ENCODE measurements at places on chromosomes 16 and 17.
A peak's percentile ranks its signal among the peaks of the same experiment; 100 is the strongest.

GRCh38 chr16:30921748-30922419 is 1.5 kb upstream of the FBXL19 start:
- DNase-seq = peak; percentile 81

GRCh38 chr16:68715471-68715870 is 21.6 kb upstream of the CDH1 start:
- no peak for DNase-seq

- DNase-seq = peak; percentile 22
These were observed 8.5 kb upstream of the PIK3R6 start for GRCh38 chr17:8875957-8876356.

DNA sequence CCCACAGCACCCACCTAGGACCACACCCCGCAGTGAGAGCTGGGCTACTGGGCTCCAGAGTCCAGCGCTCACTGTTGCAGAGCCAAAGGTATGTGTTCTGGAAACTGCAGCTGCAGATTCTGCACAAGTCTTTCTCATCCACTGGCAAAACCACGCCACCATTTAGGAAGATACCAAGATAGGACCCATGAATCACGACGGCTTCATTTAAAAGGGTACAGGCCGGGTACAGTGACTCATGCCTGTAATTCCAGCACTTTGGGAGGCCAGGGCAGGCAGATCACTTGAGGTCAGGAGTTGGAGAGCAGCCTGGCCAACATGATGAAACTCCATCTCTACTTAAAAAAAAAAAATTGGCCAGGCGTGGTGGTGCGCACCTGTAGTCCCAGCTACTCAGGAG is 18.8 kb downstream of the FOXF1 start:
- no peak for DNase-seq

GRCh38 chr16:75385507-75386152 is 47.7 kb downstream of the CFDP1 start:
- peak; percentile 81 for DNase-seq

- no peak for DNase-seq
These were observed 12.6 kb upstream of the GPT2 start for GRCh38 chr16:46871597-46871996.

GRCh38 chr17:7308625-7309433 is 1.4 kb downstream of the EIF5A start:
- peak; percentile 44 for DNase-seq

- no peak for DNase-seq
These were observed 2.4 kb downstream of the SKAP1 start for GRCh38 chr17:48427598-48427997.

- peak; percentile 15 for DNase-seq
These were observed 165.4 kb downstream of the AIPL1 start for GRCh38 chr17:6269478-6269877.

DNA sequence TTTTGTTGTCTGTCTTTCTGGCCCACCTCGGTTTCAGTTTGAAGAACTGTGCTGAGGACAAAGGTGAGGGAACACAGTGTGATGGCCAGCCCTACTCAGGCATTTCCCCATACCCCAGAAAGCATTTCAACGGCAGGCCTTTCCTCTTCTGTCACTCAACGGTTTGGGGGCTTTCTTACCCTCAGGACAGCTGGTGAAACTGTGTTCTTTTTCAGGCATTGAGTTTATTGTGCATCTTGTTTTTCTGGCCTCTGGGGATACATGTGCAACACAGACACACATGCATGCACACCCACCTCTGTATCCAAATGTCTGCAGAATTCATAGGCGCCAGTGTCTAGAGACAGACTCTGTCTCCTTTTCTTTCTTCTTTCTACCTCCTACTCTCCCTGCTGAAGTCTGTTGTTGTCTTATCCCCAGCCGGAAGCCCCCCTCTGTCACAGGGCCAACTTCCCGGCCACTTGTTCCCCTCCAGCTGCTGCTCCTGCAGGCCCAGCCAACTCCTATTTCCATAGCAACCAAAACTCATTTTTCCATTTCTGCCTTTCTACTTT is 17.0 kb downstream of the CHD9 start:
- DNase-seq = no peak

GRCh38 chr16:49281480-49281842 is at the start of gene CBLN1:
TSS of gene CBLN1 (minus strand) at chr16:49281838. CDS start at chr16:49281465, 373 bp downstream.
- DNase-seq = no peak

GRCh38 chr17:50638966-50639713 is 4.5 kb downstream of the ABCC3 start:
- peak; percentile 94 for DNase-seq

- DNase-seq = no peak
These were observed 244.6 kb upstream of the SDK2 start for GRCh38 chr17:73888862-73889261.

DNA sequence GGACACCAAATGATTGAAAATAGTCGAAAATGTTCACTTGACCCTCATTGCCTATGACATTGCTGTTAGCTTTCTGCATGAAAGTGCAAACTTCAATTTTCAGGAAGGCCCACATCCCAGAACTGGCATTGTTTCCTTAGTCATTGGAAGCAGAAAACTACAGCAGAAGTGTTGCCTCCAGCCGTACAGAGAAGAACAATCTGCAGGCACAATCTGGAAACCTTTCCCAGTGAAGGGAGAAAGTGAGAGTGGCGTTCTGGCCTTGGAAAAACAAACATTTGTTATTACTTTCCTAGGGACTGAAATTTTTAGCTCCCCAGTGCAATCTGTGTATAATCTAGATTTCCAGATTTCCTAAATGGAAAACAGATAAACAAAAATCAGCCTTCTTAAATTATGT is 529.5 kb upstream of the RBFOX1 start:
- DNase-seq = no peak

GRCh38 chr17:49576088-49576916 is 631 bp downstream of the NXPH3 start:
- no peak for DNase-seq

- no peak for DNase-seq
These were observed 29.7 kb upstream of the WSCD1 start for GRCh38 chr17:6040504-6040903.

DNA sequence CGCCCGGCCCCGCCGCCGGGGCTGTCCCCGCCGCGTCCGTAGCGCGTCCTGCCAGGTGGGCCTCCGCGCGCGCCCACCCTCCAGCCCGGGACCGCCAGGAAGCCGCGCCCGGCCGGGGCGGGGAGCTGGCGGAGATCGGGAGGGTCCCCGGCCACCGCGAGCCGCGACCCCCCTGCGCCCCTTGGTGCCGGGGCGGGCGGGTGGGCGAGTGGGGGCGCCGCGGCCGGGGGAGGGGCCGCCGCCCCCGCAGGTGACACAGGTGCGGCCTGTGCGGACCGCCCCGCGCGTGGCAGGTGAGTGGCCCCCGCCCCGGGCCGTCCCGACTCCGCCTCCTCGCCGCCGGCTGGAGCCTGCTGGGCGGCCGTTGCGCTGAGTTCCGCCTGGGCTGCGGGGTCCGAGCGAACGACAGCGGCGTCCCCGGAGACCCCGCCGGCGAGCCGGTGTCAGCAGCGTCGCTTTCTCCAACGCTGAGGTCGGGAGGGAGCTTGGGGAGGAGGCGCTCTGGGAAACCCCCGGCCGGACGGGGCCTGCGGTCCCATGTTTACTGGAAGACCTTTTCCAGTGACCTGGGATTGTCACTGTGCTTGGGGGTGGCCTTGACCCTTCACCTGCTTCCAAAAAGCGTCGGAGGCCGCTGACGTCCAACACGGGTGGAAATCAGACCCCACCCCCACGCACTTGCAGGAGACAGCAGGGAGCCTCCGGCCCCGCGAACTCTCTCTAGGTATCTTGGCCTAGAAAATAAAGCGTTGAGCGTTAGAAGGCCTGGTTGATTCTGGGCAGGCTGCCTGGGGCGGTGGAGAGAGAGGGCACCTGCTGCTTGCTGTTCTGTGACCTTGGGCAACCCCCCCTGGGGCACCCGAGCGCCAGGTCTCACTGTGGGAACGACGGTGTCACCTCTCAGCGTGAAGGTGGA is 542 bp downstream of the KLHL36 start:
- DNase-seq = no peak

GRCh38 chr16:81817789-81818567 is 38.9 kb downstream of the PLCG2 start:
- DNase-seq = no peak

- DNase-seq = no peak
These were observed 39.2 kb downstream of the FTO start for GRCh38 chr16:53743149-53743566.

DNA sequence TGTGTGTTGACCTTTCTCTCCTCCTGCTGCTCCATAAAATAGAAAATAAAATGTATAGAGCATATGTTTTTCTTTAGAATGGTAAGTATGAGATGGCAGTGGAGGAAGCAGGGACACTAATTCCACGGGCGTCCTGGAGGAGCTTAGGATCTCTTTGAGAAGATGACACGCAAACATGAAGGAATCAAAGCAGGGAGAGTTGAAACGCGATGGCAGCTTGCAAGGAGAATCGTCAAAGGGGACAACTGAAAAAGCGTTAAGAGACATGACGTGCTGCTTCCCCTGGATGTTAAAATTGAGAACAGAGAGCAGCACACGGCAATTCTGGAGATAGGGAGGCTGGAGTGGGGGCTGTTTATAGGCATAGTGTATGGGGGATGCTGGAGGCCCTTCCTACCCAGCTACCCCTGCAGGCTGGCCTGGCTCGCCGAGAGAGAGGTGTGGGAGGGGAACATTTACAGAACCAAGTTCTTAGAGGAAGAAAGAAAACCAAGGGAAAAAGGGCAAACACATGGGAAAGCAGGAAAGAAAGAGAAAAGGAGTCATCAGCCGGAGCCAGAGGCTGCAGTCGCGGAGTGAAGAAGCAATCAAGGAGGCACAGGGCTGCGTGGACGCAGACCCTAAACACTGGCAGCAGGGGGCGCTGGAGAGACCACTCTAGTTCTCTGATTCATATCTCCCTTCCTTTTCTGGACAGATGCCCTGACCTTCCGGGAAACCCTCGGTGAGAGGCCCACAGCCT is 55.8 kb downstream of the MYH13 start:
- peak; percentile 33 for DNase-seq

- no peak for DNase-seq
These were observed 21.4 kb upstream of the RPTOR start for GRCh38 chr17:80523054-80523744.

- no peak for DNase-seq
These were observed 51.7 kb downstream of the GRIN2A start for GRCh38 chr16:10130538-10130937.

DNA sequence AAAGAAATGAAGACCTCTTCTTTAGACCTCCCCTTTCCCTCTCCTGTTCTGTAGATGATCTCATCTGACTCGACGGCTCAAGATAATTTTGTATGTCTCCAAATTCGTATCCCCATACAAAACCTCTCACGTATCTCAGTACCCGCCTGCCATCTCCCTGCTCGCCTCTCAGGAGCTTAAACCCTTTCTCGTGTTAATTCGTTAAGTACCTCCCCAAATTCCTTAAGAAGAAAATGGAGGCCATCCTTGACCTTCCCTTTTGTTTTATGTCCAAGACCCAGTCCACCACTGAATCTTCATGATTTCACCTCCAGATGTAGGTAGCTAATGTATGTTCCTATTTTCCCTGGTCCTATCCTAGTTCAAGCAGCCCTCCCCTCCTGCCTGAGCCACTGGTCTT is 41.6 kb downstream of the OR3A1 start:
- DNase-seq = no peak

DNA sequence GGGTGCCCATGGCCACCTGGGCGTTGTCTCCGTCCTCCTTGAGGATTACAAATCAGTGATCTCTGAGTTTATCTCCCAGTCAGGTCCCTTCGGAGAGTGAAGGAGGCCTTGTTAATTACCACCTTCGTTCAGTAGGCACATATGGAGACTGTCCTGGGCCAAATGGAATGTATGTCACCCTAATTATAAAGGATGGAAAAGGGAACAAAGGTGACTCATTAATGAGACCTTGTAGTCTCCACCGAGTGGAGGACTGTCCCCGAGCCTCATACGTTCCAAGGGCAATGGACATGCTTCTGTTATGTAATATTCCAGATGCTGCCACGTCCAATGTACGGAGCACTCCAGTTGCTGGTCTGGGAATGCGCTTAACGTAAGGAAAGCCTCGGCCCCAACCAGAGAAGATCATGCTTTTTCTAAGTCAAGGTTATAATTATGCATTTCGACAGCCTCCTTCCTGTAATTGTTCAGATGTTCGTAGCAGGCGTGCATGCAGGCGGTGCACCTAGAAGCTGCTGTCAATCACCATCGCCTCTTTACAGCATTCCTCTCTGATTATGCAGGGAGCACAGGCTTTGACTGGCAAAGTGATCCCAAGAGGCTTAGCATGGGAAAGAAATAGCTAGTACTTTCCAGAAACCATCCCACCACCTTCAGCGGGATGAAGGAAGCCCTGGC is 22.4 kb upstream of the SEC14L1 start:
- DNase-seq = no peak

GRCh38 chr17:66357037-66357436 is 54.6 kb downstream of the PRKCA start:
- DNase-seq = no peak

DNA sequence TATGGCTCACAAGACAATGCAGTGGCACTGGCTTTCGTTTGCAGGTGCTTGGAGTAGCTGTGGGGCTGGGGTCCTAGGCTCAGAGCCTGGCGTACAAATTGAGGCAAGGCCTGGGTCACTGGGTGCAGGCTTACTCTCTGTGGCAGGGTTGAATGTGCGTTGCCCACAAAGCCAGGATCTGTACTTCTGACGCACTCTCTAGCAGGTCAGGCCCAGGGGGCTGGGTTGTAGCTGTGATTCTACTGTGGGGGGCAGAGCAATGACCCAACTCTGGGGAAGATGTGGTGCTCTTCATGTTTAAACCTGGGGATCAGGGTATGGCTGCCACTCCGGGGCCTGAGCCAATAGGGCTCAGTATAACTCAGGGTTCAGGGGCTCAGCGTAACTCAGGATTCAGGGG is 6.4 kb upstream of the PRSS21 start:
- DNase-seq = no peak

DNA sequence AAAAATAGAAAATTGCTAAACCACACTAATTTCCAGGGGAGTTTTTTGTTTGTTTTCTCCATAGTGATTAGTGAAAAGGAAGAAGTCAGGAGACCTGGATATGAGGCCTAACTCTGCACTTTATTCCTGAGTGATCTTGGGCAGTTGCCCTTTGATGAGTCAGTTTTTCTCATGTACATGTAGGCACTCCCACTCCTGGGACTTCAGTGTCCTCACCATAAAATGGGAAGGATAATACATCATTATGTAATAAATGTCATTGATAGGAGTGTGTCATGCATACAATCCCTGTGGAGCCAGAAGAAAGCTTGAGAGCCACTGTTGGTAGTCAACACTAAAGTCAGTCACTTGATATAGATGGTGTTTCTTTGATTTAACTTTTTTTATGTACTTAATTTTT is 32.5 kb downstream of the WIPF2 start:
- peak; percentile 42 for DNase-seq

DNA sequence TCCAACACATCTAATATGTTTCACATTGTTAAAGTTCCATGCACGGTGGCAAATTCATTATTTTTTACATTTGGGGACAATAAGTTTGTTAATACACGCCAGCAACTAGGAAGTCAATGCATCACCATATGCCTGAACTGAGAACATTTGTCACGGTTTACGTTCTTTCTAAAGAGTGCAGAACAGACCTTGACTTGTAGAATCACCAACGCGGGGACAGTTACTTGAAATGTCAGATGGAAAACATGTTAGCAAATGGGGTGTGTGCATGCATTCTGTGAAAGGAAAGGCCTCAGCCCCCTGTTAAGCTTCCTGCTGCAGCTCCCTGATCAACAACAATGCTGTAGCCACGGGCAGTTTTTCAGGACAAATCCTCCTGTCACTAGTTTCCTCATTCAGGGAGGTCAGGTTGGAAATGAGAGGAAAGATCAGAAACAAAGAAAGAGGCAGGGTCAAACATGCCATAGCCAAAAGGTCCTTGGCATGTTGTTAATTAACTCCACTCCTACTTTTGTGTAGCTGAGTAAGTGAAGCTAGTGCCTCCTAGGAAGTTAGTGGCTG is 18.4 kb downstream of the SMIM36 start:
- no peak for DNase-seq

GRCh38 chr17:45339646-45340605 is 23.1 kb upstream of the MAP3K14 start:
- DNase-seq = no peak
